ENCODE measurements at places on chromosomes 7 and 10.

DNA sequence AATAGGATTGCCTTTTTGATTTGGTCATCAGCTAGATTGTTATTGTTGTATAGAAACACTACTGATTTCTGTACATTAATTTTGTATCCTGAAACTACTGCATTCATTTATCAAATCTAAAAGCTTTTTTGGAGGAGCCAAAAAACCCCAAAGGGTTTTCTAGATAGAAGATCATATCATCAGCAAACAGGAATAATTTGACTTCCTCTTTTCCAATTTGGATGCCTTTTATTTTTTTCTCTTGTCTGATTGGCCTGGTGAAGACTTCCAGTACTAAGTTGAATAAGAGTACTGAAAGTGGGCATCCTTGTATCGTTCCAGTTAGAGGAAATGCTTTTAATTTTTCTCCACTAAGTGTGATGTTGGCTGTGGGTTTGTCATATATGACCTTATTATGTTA, 10.6 kb upstream of the ENTPD7 start:
- no peak for DNase-seq

GRCh38 chr7:79317728-79318127, 135.7 kb downstream of the MAGI2 start:
- no peak for DNase-seq

- no peak for DNase-seq
These were observed 27.9 kb downstream of the BBS9 start for GRCh38 chr7:33157311-33157710.

- DNase-seq = no peak
These were observed 391.1 kb downstream of the PARD3 start for GRCh38 chr10:34423673-34424625.

GRCh38 chr10:2851566-2851965, 215.8 kb upstream of the PFKP start:
- no peak for DNase-seq

DNA sequence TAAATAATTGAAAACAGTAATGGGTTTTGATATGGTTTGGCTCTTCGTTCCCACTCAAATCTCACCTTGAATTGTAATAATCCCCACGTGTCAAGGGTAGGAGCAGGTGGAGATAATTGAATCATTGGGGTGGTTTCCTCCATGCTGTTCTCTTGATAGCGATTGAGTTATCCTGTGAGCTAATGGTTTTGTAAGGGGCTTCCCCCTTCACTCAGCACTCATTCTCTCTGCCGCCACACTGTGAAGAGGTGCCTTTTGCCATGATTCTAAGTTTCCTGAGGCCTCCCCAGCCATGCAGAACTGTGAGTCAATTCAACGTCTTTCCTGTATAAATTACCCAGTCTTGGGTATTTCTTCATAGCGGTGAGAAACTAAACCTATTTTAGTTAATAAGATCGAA, 551.7 kb upstream of the POT1 start:
- no peak for DNase-seq

- no peak for DNase-seq
These were observed 12.3 kb upstream of the ACTR3B start for GRCh38 chr7:152747224-152747623.

GRCh38 chr10:114881417-114881816, 56.6 kb upstream of the TRUB1 start:
- DNase-seq = no peak

- DNase-seq = no peak
These were observed 44.4 kb upstream of the SHH start for GRCh38 chr7:155856656-155857055.

DNA sequence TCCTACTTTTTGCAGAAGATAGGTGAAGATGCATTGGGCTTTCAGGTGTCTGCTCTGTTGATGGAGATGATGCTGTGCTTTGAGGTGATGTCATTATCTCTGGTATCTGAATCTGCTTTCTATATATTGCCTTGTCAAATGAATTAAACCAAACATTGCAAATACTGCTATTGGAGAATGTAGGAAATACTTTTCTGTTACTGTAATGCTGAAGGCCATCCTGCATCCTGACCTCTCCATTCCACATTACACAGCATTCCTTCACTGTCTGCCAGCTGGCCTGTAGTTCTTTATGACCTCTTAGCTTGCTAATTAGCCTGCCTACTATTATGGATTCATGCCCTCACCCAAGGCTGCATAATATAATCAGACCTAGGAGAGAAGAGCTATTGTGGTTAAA, 73.2 kb downstream of the VCL start:
- no peak for DNase-seq

DNA sequence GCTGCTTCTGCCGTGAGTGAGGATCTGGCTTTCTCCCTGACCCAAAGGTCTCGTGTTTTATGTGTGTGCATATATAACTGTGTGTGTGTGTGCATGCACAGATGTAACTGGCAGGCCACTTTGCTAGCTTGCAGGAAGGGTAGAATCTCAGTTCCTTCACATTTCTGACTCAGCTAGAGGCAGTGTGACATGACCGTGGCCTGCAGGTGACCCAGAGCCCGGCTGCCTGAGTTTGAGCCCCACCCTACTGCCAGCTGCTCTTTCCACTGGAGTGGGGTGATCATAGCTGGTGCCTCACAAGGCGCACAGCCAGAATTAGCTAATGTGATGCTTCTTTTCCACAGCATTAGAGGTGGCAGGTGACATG, 9.3 kb upstream of the MYL7 start:
- no peak for DNase-seq

DNA sequence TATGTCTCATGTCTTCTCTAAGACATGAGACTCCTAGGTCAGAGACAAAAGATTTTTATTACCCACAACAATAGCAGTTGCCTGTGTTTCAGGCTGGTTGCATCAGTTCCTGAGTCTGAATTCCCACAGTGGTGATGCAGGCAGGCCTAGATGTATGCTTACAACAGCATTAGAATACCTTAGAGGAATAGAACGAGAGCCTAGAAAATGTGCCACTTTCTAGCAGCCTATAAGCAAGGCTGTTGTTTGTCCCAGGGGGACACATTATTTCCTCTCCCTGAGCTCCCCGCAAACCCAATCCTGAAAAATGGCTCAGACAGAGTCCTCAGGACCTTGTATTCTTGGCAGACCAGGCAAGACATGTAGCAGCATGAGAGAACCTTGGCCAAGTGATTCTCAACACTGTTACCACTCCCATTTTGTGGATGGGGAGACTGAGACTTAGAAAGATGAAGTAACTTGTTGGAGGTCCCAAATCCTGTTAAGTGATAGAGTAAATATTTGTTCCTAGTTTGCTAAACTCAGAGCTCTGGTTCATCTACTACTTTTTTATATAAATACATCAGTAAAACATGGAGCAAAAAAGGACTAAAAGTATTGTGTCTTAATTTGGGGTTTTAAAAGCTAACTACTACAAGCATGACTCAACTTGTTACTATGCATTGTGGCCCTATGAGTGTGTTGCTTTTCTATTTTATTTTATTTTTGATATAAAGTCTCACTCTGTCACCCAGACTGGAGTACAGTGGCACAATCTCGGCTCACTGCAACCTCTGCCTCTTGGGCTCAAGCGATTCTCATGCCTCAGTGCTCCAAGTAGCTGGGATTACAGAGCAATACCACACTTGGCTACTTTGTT, 14.2 kb downstream of the VTI1A start:
- DNase-seq = no peak

DNA sequence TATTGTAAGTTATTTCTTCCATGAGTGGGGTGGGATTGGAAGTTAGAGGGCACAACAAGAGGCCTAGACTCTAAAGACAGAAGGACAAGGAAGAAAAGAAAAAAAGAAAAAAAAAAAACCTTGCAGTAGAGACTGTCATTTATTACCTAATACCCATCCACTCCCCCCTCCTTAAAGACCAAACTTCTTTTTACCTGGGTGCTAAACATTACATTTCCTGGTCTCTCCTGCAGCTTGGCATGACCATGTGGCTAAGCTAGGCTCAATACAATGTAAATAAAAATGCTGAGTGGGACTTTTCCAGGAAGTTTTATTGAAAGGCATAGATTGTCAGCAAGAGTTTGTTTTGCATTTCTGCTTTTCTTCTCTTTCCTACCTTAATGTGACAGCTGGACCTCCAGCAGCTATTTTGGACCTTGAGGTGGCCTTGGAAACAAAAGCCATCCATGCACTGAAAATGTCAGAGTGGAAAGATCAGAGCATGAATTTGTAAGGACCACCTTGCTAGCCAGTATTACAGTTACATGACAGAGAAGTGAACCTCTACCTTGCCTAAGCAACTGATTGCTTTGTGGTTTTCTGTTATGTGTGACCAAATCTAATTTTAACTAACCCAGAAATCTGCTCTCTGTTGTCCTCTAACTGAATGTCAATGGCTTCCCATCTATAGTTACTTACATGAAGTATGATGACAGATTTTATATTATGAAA, 81.3 kb upstream of the SFMBT2 start:
- no peak for DNase-seq

- peak; percentile 22 for DNase-seq
These were observed 79.0 kb upstream of the TMEM168 start for GRCh38 chr7:112869111-112869774.

DNA sequence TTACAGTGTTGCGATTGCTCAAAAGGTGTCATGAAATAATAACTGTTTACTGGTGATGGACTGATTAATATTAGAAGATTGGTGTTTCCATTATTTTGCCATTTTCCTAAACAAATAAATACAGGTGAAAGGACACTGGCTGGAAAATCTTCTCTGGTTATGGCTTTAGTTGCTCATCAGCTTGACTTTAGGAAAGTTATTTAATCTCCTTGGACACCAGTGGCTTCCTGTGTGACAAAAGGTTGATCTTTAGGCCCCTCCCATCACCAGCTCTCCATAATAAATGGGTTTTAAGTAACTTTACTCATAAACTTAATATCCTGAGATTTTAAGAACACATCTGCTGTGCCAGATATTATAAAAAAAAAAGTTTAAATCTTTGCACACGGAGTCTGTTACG, 737 bp downstream of the CABCOCO1 start:
- no peak for DNase-seq

DNA sequence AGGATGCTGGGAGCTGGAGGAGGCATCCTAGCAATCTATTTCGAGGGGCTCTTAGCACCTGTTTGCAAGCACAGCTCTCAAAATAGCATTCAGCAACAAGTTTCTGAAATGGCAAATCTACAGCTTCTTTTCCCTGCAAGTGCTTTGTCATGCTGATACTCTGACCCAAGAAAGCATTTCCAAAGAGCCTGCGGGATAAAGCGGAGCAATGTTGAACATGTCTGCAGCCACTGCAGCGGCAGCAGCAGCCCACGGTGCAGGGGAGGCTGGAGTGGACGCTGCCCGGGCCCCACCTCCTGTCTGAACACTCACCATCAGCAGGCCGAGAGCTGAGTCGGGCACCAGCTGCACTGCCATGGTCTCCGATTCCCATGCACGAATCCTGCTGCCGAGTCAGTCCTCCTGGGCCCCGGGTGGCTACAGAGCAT, 964 bp downstream of the FRMD4A start:
- DNase-seq = no peak

- no peak for DNase-seq
These were observed 131.1 kb downstream of the PDE1C start for GRCh38 chr7:31939076-31939475.

GRCh38 chr7:97845622-97846203, 26.5 kb downstream of the ASNS start:
- no peak for DNase-seq

DNA sequence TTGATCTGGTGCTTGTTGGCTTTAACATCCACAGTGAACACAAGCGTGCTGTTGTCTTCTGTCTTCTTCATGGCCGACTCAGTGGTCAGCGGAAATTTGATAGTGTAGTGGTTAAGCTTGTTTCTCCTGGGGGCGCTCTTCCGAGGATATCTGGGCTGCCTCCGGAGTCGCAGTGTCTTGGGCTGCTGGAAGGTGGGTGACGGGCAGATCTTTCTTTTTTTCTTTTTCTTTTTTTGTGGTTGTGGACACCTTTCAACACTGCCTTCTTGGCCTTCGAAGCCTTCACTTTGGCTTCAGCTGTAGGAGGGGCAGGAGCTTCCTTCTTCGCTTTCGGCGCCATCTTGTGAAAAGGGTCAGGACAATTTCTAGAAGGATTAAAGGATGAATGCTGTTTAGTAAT, 23.8 kb upstream of the RPA3 start:
- DNase-seq = no peak

- no peak for DNase-seq
These were observed 61.8 kb downstream of the LRRC17 start for GRCh38 chr7:102974366-102975236.

- DNase-seq = no peak
These were observed 1.6 kb downstream of the PWWP2B start for GRCh38 chr10:132398566-132398991.

DNA sequence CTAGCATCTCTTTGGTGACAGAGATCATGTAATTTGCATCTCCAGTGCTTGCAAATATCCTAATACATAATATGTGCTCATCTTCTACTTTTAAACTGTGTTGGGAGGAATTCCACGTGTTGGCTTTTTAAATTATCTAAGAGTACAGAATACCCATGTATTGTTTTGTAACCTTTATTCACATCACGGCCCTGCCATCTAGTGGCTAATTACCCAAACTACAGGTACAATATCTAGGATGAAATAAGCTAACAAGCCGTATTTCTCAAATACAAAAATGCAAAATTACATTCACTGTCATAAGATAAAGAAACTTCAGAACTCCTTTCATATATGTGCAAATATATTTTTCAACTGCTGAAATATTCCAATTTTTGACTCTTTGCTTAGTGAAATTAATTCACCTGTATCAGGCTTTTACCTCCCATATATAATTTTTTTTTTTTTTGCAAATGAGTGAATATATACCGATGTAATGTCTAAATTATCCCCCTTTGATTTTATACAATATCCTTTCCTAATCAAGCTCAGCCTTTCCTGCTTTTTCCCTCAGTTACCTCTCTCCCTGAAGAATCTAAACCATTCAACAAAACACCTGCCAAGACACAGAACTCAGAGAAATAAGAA, 30.3 kb upstream of the LSM8 start:
- DNase-seq = peak; percentile 0

DNA sequence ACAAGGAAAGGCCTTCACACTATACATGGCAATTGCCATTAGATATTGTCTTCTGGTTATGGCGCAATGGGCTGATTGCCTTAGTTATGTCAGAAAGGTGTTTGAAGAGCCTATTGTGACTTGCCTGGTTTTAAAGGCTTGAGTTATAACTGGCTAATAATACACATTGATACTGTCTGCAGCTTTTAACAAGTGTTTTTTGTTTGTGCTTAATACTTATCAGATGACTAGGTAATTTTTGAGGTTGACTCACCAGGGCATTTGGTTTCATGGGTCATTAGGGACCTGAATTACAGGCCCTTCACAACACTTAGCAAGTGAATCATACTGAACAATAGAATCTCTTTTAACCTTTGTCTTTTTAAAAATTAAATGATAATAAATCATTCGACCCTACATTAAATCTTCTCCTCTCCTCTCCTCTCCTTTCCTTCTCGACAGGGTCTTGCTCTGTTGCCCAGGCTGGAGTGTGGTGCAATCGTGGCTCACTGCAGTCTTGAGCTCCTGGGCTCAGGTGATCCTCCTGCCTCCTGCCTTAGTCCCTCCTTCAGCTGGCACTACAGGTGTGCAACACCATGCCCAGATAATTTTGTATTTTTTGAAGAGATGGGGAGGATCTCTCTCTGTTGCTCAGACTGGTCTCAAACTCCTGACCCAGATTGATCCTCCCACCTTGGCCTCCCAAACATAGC, 196.3 kb downstream of the JCAD start:
- no peak for DNase-seq

All from activated CD4-positive, CD25-positive, alpha-beta regulatory T cell (primary cell).